ENCODE measurements at places on chromosomes 5 and 9.

DNA sequence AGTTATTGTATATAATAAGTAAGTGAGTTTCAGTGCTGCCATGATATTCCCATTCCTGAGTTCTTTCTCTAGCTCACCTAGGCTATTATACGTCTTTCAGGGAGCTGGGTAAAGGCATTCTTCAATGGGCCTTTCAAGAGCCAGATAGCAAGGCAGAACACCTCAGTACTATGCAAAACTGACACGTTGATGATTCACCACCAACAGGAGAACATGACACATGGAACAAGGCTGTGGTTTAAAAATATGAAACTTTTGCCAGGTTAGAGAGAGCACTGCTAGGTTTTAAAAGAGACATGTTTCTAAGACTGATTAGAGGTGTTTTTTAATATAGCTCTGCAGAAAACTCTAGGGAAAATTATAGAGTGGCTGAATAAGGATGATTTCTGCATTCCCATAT lies 95.9 kb downstream of the UGCG start:
- DNase-seq: peak; percentile 19

DNA sequence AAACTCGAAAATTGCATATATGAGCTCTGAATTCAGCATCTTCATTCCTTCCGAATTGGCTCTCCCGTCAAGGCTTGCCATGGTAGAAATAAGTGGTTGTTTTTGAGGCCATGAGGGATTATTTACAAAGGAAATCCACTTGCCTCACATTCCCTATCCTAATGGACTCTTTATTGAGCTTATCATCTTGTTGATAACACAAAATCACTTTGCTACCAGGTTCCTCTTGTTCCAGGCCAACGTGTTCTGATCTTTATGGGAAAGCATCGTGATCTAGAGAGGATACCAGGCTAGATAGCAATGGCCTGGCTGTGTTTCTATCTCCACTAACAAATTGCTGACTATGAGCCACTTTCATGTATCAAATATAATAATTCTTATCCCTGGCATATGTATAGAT lies 811.7 kb downstream of the TLR4 start:
- DNase-seq: no peak

- no peak for DNase-seq
Observed at GRCh38 chr5:176875783-176876505, 23.2 kb downstream of the HK3 start.

GRCh38 chr9:126301985-126302603 lies 24.5 kb upstream of the MVB12B start:
- DNase-seq: peak; percentile 16

- DNase-seq: no peak
Observed at GRCh38 chr5:29382780-29383179, 1810.7 kb upstream of the CDH6 start.

- DNase-seq: no peak
Observed at GRCh38 chr9:20604562-20604961, 17.7 kb downstream of the MLLT3 start.

GRCh38 chr9:127822108-127822507 lies 19.4 kb downstream of the FPGS start:
- DNase-seq: no peak

- no peak for DNase-seq
Observed at GRCh38 chr5:79529110-79529509, 15.2 kb upstream of the HOMER1 start.

GRCh38 chr5:5275211-5275610 lies 135.1 kb downstream of the ADAMTS16 start:
- DNase-seq: no peak

DNA sequence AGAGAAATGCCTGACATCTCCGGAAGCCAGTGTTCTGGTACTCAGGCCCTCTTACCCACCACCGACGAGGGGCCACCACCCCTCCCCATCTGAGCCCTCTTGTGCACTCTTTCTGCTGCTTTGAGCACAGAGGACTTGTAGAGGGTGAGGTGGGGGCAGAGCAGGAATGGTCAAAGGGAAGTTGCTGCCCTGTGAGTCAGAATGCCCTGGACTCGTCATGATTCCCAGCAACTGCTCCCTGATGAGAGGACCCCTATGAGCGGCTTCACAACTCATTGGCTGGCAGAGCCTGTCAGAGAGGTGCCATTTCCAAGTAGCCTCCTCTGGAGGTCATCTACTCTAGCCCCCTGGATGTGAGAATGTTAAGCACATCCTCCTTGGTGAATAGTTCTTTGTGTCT lies 845 bp downstream of the ECSCR start:
- DNase-seq: no peak

DNA sequence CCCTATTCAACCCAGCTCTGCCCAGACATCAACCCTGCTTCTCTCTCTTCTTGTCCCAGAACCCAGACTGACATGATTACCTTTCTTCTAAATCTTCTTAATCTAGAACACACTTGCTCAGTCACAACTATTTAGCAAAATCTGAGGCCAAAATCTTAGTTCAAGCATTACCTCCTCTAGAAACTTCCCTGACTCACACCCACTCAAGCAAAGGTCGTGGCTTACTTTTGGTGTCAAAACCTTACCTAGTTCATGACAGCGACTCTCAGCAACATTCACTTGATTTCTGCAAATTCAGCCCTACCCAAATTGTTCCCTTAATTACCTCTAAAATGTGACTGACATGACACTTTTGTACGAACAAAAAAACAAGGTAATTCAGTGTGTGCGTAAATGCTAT lies 130.2 kb downstream of the TLE1 start:
- DNase-seq: no peak

DNA sequence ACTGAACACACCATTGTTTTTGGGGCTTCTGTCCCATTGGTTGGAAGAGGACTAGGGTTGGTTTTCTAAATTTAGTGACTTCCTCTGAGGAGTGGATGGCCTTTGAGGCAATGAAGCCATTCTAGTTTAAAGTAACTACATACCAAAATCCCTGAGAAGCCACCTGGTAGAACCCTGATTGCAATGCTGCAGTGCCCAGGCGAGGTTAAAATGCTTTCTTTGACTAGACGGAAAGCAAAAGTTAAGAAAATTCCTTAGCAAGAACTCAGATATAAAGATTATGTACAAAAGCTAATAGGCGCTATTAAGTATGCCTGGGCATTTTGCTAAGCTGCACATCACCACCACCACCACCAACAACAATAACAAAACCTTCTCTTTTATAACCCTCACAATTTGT lies 20.6 kb downstream of the GLRX start:
- DNase-seq: no peak

DNA sequence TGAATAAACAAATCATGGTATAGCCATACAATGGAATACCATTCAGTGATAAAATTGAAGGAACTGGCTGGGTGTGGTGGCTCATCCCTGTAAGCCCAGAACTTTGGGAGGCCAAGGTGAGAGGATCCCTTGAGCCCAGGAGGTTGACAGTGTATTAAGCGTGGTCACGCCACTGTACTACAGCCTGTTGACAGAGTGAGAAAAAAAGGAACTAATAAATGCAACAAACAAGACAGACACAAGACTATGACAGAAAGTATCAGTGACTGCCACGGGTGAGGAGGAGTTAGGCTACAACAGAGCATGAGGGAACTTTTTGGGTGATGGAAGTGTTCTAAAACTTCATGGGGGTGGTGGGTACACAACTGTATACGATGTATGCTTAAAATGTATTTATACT lies 2.2 kb downstream of the FNIP1 start:
- no peak for DNase-seq

- no peak for DNase-seq
Observed at GRCh38 chr5:65479527-65479926, 2.2 kb downstream of the ADAMTS6 start.

- peak; percentile 17 for DNase-seq
Observed at GRCh38 chr9:127163409-127163808, 41.0 kb upstream of the ANGPTL2 start.

- DNase-seq: no peak
Observed at GRCh38 chr9:129664746-129665388, 580 bp upstream of the PRRX2 start.

DNA sequence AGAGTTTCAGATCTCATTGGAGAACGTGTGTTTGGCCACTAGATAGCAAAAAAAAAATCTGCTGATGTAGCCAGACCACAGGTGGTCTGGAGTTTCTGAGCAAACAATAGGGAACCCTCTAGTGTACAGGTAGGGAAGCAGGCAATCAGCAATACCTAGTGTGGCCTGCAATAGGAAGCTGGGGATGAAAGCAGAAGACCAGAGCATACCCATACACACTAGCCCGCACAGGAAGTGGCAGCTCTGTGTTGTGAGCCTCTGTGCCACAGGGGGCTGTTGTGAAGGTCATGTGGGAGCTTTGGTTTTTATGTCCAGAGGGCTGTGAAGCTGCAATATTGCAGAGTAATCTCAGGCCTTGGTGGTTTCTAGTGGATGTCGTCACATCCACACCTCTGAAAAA lies 81.2 kb downstream of the MTAP start:
- DNase-seq: no peak

GRCh38 chr9:5441043-5441442 lies 3.3 kb upstream of the PLGRKT start:
- DNase-seq: no peak

DNA sequence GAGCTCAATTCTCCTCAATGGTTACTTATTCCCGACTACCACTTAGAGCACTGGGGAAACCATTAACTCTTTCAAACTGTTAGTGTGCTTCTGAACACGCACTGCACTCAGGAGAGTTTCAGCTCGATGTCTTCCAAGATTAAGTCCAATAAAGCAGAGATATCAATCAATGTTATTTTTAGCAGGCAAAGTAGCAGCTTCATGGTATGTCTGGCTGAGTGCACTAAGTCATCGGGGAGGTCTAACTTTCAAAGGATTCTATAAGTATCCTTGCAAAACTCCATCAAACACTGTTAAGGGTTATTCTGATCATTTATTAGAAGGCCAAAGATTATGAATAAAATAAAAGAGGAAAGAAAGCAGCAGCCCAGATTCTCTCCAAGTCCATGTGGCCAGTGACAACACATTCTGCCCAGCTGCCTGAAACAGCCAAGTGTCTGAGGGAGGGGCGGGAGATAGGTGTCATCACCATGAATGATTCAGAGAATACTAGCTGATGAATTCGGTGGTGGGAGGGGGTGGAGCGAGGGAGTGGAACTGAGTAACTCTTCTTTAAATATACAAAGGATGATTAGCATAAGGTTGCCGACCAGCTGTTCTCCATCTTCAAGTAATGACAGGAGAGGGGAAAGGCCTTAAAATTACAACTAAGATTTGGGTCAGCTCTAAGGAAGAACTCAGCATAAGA lies 21.3 kb downstream of the NREP start:
- DNase-seq: peak; percentile 13

DNA sequence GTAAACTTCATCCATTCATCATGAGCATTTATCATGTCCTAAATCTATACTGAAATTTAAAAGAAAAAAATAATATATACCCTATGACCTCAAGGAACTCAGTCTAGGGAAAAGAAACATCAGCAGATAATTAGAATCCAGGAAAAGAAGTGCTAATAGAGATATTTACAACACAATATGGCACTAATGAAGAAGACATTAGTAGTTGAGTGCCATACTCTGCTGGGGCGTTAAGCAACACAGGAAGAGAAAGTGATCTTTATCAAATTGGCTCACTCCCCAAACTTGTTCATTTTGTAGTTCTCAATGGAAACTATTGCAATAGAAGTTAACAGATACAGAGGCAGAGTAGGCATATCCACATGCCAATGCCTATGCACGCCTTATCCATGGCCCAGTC lies 27.5 kb downstream of the GABRA6 start:
- no peak for DNase-seq

DNA sequence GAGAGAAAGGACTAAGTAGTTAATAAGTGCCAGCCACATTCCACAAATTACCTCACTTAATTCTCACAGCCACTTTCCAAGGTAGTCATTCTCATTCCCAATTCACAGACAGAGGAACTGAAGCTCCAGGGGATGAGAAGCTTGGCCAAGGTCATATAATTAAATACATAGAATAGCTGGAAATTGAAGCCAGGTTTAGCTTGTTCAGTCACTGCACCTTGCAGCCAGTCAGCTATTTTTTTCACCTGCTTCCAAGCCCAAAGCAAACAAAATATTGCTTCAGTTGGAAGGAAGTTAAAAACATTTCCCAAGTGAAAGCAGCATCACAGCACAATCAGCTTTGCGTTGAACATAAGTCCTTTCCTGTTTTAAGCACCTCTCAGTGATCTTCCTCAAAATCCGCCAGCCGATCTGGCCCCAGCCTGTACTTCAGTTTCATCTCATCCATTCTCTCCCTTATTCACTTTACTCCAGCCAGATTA lies 4.8 kb downstream of the ALDH1A1 start:
- DNase-seq: no peak

GRCh38 chr5:158899792-158900191 lies 199.9 kb downstream of the EBF1 start:
- DNase-seq: no peak

DNA sequence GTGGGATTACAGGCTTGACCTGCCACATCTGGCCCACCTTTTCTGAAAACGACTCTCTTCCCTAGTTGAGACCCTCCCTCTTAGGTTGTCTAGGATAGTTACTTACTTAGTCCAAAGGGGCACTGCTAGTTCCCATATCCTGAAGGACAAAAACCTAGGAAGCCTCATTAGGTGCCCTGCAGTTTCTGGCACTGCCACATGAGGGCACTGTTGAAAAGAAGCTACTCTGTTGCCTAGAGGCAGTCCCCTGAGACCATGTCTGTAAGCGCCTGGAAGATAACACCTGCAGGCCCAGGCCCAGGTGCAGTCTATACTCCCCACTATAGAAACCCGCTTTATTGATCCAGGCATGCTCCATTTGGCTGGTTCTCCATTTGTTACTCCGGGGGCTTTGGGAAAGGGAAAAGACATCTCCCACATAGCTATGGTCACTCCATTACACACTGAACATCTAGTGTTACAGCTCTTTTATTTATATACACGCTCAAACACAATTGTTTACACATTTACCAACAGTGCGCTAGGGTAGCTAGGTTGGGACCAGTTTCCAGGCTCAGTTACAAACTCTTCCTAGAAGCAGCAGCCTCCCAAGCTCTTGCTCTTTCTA lies 73.4 kb upstream of the PPARGC1B start:
- no peak for DNase-seq

- no peak for DNase-seq
Observed at GRCh38 chr5:175683921-175684320, 26.1 kb downstream of the HRH2 start.

DNA sequence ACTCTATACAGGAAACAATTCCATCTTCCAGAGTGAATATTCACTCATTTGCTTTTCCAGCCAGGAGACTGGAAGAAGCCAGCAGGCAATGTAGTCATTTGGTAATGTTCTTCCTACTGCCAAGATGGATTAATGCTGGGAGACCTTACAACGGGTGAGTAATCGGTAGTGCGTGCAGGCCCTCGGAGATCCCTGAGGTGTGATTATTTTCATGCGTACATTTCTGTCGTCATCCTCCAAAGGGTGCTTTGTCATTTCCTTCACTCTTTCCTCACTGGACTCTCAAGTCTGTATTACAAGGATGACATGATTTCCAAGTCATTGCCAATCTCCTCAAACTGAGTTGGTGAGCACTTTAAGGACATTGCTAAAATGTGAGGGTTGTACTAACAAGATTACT lies 263.5 kb downstream of the CWC27 start:
- DNase-seq: no peak

GRCh38 chr5:79555418-79555817 lies 41.5 kb upstream of the HOMER1 start:
- DNase-seq: no peak

GRCh38 chr5:142876817-142877216 lies 106.6 kb downstream of the ARHGAP26 start:
- DNase-seq: no peak
